Umbilical cord (tissue), 2 donors: ENCODE measurements at places on chromosomes 3 and 15. TPM values are rescaled to one million over a fixed set of nuclear protein-coding genes. Genes with fewer than 3 reads are reported as not detected.

BMF gene
- total RNA-seq = 16.9 TPM

DNA sequence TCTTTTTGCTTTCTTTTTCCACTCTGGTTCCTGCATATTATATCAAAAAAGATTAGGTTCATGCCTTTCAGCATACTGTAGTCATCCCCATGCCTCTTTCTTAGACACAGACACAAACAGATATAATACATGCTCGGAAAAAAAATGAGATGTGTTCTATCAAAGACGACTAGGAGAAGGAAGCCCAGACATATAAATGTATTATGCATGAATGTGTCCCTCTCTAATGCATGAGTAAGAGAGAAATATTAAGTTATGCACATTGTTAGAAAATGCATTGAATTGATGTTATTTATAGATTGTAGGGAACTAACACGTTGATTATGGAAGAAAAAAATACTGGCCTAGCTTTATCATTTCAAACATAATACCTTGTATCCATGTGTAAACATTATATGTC is 252.4 kb upstream of the BCHE start:
- DNase-seq = no peak

DNA sequence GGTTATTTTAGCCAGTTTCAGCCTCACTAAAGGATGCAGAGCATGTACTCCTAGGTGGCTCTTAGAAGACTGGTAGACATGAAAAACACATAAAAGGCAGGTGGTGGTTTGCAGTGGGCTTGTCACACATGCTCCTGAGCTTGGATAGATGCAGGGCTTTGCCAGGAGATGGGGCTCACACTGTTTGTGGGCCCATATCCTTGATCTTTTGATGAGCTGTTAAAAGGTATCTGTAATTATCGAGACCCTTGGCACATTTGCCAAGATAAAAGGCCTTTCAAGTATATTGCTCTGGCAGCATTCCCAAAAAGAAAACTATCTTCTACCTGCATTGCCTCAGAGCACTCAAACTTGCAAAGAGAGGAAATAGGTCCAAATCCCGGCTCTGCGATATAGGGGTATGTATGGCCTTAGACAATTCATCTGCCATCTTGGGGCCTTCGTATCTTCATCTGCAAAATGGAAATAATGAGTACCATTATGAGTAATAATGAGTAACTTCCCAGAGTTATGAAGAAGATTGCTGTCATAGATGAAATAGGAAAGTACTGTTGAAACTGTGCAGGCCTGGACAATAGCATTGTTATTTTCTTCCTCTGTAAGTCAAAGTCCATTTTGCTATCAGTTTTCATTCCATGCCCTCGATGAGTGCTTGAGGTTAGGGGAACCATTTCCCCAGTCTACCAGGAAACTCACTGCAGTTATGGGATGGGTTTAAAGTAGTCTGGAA is 172.7 kb downstream of the SYNPR start:
- DNase-seq = no peak

GRCh38 chr15:60835974-60836373 is 357.0 kb upstream of the ICE2 start:
- no peak for DNase-seq
